ENCODE measurements at places on chromosomes 4 and X.

DNA sequence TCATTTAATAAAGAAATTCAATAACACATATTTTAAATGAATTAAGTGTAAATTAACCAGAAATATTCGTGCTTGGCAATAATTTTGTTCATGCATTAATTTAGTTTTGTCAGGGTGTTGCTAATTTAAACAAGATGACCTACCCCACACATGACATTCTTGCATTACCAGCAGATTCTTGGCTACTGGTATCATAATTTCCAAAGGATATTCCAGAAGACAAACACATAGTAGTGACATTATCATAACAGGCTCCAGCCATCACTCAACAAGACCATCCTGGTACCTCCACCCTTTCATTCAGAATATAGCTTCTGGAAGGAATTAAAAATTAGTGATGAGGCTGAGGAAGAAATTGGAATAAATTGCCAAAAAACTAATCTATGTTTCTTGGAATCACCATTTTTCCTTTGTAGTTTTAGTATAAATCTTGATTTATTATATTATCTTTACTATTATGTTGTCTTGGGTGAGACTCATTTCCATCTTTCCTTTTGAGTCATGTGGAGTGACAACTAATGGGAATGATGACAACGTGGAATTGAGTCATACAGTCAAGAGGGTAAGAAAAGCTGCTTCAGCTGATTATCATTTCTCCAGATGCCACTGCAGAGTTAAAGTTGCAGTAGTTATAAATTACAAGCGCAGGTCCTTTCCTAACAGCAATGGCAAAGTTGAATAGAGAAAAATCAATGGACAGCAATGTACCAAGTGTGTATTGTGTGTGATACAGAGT lies 30.9 kb upstream of the HHIP start:
- no peak for DNase-seq

GRCh38 chr4:68864438-68865187 lies 48.8 kb downstream of the UGT2B10 start:
- no peak for DNase-seq

DNA sequence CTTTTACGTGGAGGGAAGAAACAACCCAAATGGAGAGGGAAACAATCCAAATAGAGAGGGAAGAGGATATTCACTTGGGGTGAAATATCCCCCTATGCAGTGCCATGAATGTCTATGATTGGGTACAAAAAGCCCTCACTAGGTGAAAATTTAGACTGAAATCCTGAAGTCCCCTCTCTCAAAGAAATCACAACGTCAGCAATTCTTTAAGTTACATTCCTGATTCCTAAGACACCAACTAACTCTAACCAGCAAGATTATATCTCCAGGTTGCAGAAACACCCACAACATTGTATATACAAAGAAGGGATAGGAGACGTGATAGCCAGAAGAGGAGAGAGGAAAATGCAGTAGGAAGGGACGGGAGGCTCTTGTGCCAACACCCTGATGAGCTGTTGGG lies 374.3 kb downstream of the DCAF12L2 start:
- no peak for DNase-seq

DNA sequence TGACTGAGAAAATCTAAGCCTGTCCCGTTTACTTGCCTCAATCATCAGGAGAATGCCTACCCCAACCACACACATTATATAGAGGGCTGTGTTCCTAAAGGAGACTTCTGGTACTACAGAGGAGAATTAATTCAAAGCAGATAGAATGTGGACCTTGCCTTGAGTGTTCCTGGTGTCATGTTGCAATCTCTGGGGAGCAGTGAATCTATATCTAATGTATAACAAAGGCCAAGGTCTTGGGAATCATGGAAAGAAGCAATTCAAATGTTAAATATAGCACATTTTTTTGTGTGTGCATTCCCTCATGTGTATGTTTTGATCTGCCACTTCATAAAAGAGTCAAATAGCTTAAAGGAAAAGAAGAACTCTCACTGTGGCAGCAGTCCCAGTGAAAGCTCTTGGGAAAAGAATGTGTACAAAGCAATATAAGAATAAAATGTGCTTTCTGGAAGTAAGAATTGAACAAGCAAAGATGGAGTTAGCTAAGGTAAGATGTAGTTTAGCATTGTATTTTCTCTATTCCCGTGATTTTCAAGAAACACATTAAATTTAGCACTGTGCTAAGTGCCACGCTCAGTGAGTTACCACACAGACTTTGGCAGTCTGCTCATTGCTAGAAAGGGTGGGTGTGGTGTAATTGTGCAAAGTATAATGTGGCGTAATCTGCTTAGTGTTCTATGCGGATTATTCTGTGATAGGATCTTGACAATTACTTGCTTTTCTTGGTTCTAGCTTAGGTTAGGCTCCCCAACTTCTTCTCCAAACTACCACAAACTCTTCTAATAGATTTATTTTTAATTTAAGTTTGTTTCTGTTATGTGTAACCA lies 13.7 kb downstream of the ADH6 start:
- peak; percentile 12 for DNase-seq

GRCh38 chr4:87649980-87650379 lies at the start of gene DMP1:
DMP1 (plus strand) TSS chr4:87650280; CDS start chr4:87656493, 6,213 bp downstream.
- no peak for DNase-seq

DNA sequence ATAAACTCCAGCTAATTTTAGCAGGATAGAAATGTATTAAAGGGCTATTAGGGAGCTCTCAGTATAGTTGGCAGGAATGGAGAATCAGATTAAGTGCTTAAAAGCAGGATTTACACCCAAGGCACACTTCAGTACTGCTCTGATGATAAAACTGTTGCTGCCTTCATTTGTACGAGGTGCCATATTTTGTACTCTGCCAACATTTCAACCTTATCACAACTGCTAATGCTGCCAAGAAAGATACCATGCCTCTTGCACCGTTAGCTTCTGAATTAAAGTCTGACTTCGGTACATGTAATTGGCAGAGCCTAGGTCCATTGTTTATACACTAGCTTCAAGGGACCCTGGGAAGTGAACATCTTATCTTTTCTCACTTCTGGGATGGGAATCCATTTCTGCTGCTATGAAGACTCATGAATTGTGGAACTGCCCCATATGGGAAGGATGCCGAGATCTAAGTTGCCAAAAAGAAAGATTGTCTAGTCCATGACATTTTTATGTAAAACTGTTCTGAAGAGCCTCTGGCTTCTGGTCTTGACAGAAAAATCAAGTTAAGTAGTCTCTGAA lies 624.0 kb upstream of the IGFBP7 start:
- no peak for DNase-seq

DNA sequence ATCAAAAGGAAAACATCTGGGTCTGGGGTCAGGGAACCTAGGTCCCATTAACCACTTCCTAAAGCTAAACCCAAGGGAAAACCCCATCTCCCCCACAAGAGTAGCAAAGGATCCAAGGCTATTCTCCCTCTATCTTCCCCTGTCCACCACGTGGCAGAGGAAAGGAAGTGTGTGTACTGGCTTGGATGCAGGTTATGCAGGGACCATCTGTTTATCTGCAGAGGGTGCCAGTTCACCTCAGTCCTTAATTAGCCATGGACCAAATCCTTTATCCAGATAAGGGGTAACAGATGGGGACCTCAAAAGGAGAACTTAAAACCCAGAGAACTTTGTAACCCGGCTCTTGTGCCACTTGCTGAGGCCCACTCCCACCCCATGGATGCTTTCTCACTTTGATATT lies 135.3 kb downstream of the ZNF518B start:
- no peak for DNase-seq

DNA sequence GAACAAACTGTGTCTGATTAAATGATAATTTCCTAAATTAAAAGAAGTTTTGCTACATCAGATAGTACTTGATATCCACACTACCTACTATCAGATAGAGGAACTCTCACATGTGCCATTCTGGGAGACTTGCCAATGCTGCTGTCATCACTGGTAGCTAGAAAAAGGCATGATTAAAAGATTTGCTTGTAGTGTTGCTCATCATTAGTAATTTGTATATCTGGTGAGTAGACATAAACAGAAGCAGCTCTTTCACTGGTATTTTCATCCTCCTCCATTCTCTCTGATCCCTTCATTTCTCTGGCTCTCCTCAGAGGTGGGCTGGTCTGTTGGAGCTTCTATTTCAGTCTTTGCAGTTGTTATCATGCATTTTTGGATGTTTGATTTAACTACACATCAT lies 56.0 kb downstream of the SPRY1 start:
- peak; percentile 42 for DNase-seq

GRCh38 chrX:105821471-105822121 lies 743 bp upstream of the NRK start:
- DNase-seq, result no peak
